Activated T-helper 2 cell treated with anti-CD3 and anti-CD28 coated beads, Interferon-gamma antibody, Interleukin-2, Interleukin-4, amounts not matched to agents 10 μg/mL and 5 μg/mL and 100 μg/mL, durations not matched to agents 14 hours and 24 hours and 36 hours (primary cell): ENCODE measurements at places on chromosomes 2 and 18. TPM values are rescaled to one million over a fixed set of nuclear protein-coding genes. Genes with fewer than 3 reads are reported as not detected.

GPR35 gene
- 24.9 and 27.4 TPM in 2 replicates for total RNA-seq

GATA6 gene
- total RNA-seq, result not detected in 2 replicates

GKN1 gene
- not detected in 2 replicates for total RNA-seq

SERPINB10 gene
- not detected in 2 replicates for total RNA-seq

TMEM182 gene
- 3.2 and 4.1 TPM in 2 replicates for total RNA-seq

- no peaks in the 10 kb centered on the region for H3K36me3 ChIP-seq
- no peak overlapping the region for H3K4me3 ChIP-seq
- peaks cover 2% of the 10 kb centered on the region for H3K27me3 ChIP-seq
- no peak for DNase-seq
Observed at GRCh38 chr2:29397713-29398112, 282.5 kb downstream of the CLIP4 start.

DNA sequence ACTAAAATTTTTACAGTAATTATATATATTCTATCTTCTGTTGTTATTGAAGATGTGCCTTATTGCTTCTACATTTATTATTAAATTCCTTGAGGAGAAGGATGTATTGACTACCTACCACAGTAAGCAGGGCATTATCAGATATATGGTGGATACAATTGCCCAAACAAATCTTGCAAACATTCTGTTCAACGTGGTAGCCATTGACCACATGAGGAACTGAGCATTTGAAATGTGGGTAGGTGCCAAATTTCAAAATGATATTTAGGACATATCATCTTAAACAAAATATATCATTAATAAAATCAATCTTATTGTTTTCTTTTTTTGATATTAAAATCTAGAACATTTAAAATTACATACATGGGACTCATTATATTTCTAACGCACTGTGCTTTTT lies 11.1 kb downstream of the SCN3A start:
- H3K27me3 ChIP-seq, result peaks cover 5% of the 10 kb centered on the region
- DNase-seq, result no peak
- no peaks in the 10 kb centered on the region for H3K36me3 ChIP-seq

- peaks cover 2% of the 10 kb centered on the region for H3K36me3 ChIP-seq
- no peak for DNase-seq
- H3K27ac ChIP-seq, result no peak overlapping the region
Observed at GRCh38 chr2:121483021-121483420, 47.7 kb upstream of the RNU4ATAC start.

DNA sequence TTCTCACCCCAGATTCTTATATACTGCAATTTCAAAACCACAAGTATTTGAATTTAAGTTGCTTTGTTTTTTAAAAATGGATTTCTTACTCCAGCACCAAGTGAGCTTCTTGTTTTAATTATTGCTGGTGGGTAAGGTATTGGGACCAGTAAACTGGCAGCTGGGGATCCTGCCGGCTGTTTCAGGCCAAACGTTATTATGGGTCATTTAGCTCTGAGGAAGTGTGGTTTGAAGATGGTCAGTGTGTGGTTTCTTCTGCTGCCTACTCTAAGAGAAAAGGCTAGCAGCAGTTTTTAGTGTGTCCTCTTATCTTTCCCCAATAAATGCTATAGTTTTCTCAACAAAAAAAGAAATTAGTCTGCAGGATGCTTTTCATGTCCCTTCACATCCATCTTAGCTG lies 30.6 kb downstream of the CFAP221 start:
- no peak overlapping the region for H3K4me3 ChIP-seq
- DNase-seq, result no peak

- no peaks in the 10 kb centered on the region for H3K36me3 ChIP-seq
- no peak for DNase-seq
- no peak overlapping the region for H3K4me3 ChIP-seq
- peaks cover 55% of the 10 kb centered on the region for H3K27me3 ChIP-seq
- H3K27ac ChIP-seq, result no peak overlapping the region
Observed at GRCh38 chr2:15942711-15943345, 2.5 kb downstream of the MYCN start.

GRCh38 chr2:84388921-84389490 lies 70.1 kb downstream of the SUCLG1 start:
- no peaks in the 10 kb centered on the region for H3K4me1 ChIP-seq
- H3K4me3 ChIP-seq, result no peak overlapping the region
- H3K36me3 ChIP-seq, result no peaks in the 10 kb centered on the region
- no peak for DNase-seq
- H3K27ac ChIP-seq, result no peak overlapping the region
- H3K27me3 ChIP-seq, result peaks cover 43% of the 10 kb centered on the region

DNA sequence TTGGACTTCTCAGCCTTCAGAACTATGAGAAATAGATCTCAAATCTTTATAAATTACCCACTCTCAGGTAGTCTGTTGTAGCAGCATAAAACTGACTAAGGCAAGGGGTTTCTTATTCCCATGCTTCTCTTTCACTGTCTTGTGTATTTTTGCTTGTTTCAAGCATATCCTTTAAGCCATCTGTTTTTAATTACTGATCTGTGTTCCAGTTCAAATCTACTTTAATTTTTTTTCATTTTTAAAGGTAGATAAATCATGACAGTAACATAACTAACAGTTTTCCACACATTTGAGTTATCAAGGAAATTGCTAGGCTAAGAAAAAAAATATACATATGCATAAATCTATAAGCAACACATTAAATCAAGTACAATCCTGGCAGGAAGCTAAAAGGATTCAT lies 317.9 kb upstream of the TNP1 start:
- H3K27ac ChIP-seq, result no peak overlapping the region
- H3K27me3 ChIP-seq, result peaks cover 4% of the 10 kb centered on the region
- H3K4me3 ChIP-seq, result no peak overlapping the region
- no peaks in the 10 kb centered on the region for H3K36me3 ChIP-seq
- DNase-seq, result no peak

- H3K27ac ChIP-seq, result no peak overlapping the region
- no peak for DNase-seq
- H3K36me3 ChIP-seq, result no peaks in the 10 kb centered on the region
- no peaks in the 10 kb centered on the region for H3K4me1 ChIP-seq
- no peak overlapping the region for H3K4me3 ChIP-seq
- no peaks in the 10 kb centered on the region for H3K27me3 ChIP-seq
Observed at GRCh38 chr2:3644246-3644525, 13.8 kb upstream of the ALLC start.
